Hindlimb muscle (tissue), 1 donor: ENCODE measurements at places on chromosomes 12 and 14.

DNA sequence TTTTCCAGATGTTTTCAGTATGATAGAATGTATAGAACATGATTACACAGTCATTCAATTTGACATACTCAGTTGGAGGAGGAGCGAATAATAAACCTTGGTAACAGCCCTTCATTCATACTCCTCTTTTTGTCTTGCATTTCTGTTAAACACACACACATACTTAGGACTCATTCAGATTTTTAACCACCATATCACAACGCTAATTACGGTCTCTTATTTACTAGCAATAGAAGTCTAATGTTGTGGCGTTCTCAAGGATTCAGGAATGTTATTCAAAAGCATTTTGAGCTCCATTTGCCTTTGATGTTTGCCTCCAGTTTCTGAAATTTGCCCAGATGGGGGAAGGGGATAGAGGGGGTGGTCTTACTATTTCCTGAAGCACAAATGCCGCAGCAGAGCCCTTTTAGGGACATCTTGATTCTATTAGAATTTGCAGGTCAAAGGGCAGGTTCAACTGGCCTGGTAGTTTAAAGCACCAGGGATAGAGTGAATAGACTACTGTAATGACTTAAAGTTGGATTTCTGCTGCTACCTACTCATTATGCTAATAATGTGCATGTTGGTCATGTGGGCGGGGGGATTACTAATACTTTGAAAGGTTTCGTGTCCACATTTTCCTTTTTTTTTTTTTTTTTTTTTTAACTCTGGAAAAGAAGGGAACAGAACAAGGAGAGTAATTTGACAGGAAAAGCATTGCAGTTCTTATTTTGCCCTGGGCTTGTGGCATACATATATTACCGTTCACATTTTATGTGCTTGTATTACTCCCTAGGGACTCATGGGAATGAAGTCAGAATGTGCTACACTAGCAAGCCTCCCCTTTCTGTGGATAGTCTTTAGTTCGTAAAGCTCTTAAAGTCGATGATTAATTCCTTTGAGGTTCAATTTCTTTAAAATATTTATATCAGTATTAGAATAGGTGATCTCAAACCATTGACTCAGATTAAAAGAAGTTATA is 226.8 kb downstream of the FBXL14 start:
- no peak for DNase-seq

DNA sequence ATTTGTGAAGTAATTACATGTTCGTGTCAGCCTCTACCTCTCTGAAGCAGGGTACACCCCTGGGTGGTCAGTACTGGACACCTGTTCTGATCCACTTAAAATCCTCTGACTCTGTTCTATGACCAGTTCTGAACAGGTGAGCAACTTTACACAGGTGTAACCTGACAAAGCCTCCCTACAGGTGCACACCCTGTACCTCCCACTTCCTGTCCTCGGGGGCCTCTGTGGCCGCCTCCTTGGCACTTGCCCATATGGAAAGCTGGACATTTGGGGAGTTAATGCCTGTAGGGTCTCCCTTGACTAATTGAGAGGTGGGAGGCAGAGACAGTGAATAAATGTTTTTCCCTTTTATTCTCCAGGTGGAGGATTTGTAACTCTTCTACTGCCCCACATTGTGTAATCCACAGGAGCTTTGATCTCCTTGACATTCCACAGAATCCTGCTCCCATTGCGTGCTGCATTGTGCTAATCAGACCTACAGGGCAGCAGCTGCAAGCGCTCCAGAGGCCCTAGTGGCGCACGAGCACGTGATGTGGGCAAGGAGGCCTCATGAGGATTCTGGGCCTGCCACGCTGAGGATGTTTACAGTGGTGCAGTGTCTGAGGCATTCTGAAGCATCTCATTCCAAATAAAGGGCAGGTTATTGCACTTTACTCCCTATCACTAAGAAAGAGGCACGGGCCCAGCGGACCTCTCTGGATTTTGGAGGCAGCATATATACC is 45.8 kb upstream of the BATF start:
- DNase-seq, result no peak

- no peak for DNase-seq
Measured at GRCh38 chr12:61717986-61718385, 542.2 kb upstream of the USP15 start.

GRCh38 chr14:55267820-55268219 is 3.4 kb upstream of the FBXO34 start:
- DNase-seq, result no peak

DNA sequence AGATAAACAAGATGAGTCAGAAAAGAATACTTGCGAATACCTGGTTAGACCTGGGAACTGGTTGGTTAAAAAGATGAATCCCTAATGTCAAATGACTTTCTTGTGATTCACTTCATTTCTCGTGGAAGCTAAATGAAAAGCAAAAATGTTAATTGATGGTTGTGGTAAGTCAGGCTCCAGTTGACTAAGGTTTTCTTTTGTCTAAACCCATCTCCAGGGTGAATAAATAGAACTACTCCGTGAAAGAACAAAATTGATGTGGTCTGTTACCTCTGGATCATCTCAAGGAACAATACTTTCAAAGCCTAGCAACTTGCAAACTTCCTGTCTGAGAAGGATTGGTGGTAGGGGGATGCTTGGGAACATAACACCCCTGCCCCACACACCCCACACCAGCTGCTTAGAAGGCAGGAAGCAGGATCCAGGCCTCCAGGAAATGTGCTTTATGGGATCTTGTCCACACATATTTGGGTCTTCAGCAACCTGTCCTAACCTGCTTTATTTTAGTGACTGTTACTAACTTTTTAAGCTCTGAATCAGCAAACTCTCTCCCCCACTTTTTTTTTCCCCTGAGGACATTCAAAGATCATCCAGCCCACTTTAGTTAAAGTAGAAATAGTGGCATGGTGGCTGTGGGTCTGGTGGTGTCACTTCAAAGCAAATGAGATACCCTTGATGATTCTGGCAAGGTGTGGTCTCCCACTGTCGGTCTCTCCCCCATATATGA is 60.4 kb upstream of the PTHLH start:
- DNase-seq, result no peak

DNA sequence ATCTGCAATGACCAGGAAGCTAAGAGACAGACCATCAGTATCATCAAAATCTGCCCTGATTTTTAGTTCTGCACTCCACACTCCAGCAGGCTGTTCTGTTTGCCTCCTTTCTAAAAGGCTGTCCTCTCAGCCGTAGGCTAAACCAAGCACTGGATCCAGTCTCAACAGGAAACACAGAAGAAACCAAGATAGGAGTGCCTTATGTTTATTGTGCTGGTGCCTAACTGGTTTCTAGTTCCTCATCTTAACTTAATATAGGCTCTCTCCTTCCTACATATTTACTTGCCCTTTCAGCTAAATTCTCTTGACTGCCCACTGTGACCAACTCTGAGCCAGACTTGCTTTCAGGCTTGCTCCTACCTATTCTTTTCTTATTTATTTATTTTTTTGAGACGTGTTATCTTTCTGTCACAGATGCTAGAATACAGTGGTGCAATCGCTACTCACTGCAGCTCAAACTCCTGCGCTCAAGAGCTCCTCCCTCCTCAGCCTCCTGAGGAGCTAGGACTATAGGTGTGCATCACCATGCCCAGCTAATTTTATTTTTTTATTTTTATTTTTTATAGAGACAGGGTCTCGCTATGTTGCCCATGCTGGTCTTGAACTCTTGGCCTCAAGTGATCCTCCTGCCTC is 30.8 kb downstream of the GALNT4 start:
- DNase-seq, result no peak

GRCh38 chr14:51006781-51007211 is 62.5 kb upstream of the PYGL start:
- DNase-seq, result peak; percentile 26
